ENCODE measurements at places on chromosomes 7 and 10.

GRCh38 chr7:76086070-76086469 lies 38.2 kb downstream of the MDH2 start:
- DNase-seq: no peak

DNA sequence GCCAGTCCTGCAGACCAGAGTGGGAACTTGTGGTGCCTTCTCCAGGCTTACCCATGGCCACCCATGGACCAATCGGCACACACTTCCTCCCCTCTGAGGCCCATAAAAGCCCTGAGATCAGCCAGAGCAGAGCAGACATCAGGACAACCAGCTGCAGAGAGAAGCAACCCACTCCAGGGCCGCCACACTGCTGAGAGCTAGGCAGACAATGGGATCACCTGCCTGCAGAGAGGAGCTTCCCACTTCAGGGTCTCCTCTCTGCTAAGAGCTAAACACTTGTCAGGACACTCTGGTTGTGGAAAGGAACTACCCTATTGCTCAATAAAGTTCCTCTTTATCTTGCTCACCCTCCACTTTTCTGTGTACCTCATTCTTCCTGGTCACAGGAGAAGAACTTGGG lies 34.0 kb downstream of the C7orf25 start:
- DNase-seq: no peak

GRCh38 chr7:94510582-94511496 lies 1.2 kb downstream of the CASD1 start:
- peak; percentile 24 for DNase-seq

- no peak for DNase-seq
Measured at GRCh38 chr10:7239312-7239985, 171.4 kb downstream of the SFMBT2 start.

DNA sequence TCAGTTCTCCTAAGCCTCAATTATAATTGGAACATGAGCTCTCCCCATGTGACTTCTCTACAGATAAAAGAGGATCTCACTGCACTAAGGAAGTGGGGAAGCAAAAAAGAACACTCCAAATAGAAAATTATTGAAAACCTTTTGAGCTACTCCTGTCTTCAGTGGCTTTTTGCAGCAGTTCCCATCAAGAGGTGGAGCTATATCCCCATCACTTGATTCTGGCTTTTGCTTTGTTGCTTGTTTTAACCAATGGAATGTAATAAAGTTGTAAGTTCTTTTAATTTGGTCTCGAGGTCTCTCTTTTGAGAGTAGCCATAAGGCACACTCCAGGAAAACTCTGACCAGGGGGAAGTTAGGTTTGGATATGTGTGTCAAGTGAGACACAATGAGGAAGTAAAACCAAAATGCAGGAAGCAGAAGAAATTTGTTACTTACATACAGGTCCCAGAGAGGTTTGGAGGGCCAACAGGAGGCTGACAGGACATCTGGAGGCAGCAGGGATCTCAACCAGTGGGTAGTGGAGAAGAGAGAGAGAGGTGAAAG lies 569.4 kb downstream of the HTR7 start:
- no peak for DNase-seq

DNA sequence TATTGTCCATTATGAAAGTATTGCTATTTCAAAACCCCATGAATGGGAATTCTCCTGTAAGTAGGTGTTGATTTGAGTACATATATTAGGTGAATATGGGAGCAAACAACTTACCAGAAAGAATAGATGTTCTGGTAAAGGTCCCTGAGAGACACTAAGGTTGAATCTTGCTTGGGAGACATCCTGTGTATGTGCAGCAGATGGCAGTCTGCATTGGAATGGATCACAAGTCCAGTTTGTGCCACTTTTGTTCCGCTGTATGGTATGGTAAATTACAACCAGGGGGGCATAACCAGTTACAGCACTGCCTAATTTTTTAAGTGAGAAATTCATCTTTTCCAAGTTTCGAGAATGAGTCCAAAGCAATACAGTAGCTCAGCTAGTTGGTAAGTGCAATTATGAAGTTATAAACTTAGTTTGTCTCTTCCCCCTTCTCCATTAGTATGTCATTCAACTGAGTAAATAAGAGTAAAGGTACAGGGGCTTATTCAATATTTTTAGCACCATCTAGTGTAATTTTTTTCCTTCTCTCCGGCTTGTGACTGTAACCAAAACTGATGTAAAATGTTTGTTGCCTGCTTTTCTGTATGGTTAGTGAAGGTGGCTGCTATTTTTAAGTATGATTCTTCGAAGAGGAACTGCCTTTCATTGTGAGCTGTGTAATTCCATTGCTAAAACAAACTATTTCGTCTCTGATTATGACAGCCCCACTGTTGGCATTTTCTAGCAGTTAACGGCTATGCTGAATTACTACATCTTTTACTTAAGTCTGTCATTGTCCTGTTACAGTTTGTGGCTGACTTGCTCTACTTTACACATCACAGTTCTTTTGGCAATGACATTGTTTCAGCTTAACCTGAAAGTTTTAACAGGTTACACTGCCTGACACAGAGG lies 2.8 kb downstream of the MCU start:
- no peak for DNase-seq

DNA sequence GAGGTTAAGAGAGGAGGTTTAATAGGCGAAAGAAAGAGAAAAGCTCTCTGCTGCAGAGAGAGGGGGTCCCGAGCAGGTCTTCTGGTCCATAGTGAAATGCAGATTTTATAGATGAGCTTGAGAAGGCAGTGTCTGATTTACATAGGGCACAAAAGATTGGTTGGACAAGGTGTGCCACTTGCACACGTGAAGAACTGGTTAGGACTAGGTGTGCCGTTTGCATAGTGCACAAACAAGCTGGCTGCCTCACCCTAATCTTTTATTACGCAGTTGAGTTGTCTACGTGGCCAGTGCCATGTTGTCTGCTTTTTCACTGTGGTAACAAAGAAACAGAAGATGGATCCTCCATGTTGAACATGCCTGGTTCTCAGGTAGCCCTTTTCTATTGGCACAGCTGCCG lies 82.6 kb downstream of the AMPH start:
- DNase-seq: no peak

- DNase-seq: no peak
Measured at GRCh38 chr7:820341-820740, 11.9 kb upstream of the SUN1 start.

DNA sequence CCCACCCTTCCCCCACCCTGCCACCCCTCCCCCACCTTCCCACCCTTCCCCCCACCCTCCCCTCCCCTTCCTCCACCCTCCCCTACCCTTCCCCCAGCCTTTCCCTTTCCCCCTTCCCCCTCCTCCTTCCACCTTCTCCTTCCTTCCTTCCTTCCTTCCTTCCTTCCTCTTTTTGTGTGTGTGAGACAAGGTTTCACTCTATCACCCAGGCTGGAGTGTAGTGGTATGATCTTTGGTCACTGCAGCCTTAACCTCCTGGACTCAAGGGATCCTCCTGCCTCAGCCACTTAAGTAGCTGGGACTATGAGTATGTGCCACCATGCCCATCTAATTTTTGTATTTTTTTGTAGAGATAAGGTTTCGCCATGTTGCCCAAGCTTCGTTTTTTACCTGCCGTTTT lies 35.2 kb downstream of the CYP17A1 start:
- no peak for DNase-seq

DNA sequence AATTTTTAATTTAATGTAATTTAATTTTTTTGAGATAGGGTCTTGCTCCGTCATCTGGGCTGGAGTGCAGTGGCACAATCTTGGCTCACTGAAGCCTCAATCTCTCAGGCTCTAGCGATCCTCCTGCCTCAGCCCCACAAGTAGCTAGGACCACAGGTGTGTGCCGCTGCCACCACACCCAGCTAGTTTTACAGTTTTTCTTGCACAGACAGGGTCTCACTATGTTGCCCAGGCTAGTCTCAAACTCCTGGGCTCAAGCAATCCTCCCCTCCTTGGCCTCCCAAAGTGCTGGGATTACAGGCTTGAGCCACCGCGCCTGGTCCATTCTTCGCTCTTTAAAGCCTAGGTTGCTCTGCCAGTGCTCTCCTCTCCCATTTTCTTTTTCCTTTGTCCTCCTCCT lies 12.9 kb downstream of the CALML3 start:
- DNase-seq: no peak

DNA sequence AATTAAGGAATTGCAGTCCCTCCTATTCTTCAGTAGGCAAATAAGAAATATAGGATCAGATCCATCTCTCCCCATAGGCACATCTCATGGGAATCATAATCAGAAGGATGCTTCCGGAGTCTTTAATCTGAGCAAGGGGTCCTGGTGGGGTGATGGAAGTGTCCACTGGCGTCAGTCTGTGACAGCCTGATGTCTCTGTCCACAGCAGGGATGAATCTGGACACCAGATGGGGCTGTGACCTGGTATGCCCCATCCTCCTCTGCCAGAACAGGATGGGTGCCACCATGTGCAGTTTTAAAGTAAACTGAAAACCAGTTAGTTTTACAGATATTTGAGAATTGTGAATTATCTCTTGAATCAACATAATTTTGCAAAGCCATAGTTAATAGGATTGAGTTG lies 148.7 kb downstream of the C1GALT1 start:
- no peak for DNase-seq

DNA sequence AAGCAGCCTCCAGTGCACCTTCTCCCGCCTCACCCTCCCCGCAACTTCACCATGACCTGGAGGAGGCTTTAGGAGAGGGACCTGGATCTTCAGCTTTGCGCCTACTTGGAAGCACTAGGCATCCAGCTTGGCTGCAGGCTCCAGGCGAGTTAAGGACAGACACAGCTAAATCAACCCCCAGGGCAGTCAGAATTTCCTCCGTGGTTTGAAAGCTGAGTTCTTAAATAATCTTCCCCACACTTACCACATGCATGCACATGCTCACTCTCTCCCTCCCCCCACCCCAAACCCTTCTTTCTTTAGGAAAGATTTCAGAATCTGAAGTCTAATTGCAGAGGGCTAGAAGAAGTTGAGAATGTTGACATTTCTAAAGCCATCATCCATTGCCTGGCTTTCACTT lies 36.7 kb upstream of the LRRC4 start:
- no peak for DNase-seq

Measured in activated gamma-delta T cell treated with anti-CD3 and anti-CD28 coated beads, Interleukin-2, amount 50 U/mL, for 16 hours (primary cell).